ENCODE measurements at places on chromosomes 13 and 19. TPM values are rescaled to one million over a fixed set of nuclear protein-coding genes. Genes with fewer than 3 reads are reported as not detected.

The EDDM13 gene
- total RNA-seq: not detected

DNA sequence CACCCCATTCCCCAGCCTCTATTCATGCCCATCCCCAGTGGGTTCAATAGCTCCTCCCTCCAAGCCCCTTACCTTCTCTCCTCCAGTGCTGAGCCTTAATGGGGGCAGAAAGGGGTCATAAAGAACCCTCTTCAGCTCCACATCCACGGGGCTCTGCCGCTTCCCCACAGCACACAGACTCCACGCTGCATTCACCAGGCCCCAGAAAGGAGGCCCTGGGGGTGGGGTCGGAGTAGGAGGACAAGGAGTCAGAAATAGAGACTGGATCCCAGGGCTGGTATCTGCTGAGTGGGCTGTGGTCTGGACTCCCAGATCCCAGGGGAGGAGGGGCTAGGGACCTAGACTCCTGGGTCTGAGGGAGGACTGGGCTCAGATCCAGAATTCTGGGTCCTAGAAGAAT is 1.6 kb downstream of the CA11 start:
- DNase-seq: no peak

The FKRP gene
- 19.8 TPM for total RNA-seq

The BRSK1 gene
- 1.9 TPM for total RNA-seq

GRCh38 chr13:98994896-98995295 is 17.0 kb upstream of the DOCK9 start:
- DNase-seq: no peak

GRCh38 chr13:107807306-107808073 is 407.8 kb downstream of the LIG4 start:
- no peak for DNase-seq

- peak; percentile 31 for DNase-seq
Measured at GRCh38 chr19:2982983-2983350, 5.6 kb downstream of the TLE6 start.

DNA sequence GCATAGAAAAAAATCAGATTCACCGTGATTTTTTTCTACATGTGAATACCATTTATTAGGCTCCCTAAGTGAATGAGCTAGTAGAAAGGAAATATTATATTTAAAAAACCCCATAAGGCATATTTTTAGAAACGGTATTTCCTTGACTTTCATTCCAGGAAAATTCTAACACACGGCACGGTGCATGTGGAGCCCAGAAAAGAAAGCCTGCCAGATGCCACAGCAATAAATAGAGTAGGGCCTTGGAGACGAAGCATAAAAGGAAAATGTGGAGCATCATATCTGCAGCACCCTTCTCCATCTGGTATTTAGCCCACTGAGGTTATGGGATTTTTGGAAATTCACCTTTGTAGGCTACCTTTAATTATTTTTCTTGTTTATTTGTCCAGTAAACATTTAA is 314.4 kb downstream of the ENOX1 start:
- no peak for DNase-seq

The IFNL1 gene
- not detected for total RNA-seq

GRCh38 chr13:112726016-112726767 is 36.4 kb downstream of the ATP11A start:
- DNase-seq: no peak

- DNase-seq: no peak
Measured at GRCh38 chr19:49436381-49437017, 4.8 kb downstream of the SLC17A7 start.

Data from mucosa of descending colon (tissue), 3 donors.